CD4-positive, alpha-beta memory T cell (primary cell): ENCODE measurements at places on chromosomes 4 and X.

GRCh38 chr4:7159923-7160322, 32.4 kb upstream of the SORCS2 start:
- DNase-seq, result no peak

- DNase-seq, result no peak
These were observed 93.4 kb downstream of the TMA16 start for GRCh38 chr4:163587867-163588266.

GRCh38 chr4:91963486-91963885, 340.3 kb upstream of the GRID2 start:
- DNase-seq, result no peak

DNA sequence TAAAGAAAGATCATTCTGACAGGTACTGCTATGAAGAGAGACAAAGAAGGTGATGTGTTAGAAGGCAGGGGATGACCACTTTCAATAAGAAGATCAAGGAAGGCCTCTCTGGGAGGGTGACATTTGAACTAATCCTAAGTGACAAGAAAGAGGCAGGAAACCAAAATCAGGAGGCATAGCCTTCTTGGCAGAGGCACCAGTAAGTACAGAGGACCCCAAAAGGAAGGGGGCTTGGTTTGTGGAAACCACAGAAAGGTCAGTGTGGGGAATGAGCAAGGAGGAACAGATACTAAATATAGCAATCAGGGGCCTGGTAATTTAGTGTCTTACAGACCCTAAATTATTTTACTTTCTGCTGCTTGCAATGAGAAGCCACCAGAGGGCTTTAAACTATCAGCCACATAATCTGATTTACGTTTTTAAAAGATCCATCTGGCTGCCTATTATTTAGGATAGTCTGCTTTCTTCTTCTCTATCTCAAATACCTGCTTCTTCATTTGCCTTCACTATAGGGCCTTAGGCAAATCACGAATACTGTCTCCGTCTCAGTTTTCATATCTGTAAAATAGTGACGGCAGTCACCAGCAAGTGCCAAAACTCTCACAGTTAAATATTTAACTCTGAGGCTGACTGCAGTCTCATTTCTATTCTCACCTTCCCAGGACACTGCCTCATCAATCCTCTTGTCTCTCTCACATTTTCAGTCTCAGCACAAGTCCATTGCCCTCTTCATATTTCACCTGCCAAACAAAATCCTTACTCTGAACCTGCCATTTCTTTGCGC, 16.7 kb downstream of the NR3C2 start:
- DNase-seq, result no peak

- no peak for DNase-seq
These were observed 400.6 kb upstream of the MAGEB18 start for GRCh38 chrX:25737540-25737939.

GRCh38 chr4:14178421-14178820, 550.9 kb upstream of the BOD1L1 start:
- no peak for DNase-seq

GRCh38 chrX:135327299-135327698, 18.0 kb downstream of the ETDC start:
- no peak for DNase-seq

DNA sequence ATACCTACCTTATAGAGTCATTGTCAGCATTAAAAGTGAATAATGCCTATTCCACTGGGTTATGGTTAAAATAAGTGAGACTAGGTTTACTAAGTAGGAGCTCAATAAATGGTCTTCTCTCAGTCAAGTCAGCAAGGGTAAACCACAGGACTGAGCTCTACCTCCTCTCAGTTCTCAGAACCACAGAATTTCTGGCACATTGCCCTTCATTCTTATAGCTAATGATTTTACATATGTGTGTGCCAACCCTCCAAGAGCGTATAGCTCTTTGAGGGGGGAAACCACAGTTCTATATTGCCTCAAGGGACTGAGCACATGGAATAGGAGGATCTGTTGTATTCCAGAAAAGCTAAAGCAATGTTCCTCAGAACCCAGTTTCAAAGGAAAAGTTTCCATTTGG, 124.8 kb downstream of the ATG4A start:
- no peak for DNase-seq

DNA sequence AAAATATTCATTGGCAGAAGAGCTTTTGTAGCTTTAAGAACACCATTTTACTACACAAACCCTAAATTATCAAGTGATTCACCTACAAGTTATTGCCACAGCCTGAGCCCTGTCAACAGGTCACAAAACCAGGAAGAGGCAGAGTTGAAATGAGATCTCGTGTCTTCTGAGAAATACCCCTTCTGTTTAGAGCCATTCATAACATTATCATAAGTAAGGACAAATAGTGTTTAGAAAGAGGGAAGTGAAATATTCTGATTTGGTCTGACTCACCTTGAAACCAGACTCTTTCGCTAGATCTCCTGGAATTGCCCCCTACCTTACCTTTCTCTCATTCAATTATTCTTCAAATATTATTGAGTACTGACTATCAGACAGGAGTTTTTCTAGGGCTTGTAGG, 5.9 kb downstream of the ETDB start:
- no peak for DNase-seq

DNA sequence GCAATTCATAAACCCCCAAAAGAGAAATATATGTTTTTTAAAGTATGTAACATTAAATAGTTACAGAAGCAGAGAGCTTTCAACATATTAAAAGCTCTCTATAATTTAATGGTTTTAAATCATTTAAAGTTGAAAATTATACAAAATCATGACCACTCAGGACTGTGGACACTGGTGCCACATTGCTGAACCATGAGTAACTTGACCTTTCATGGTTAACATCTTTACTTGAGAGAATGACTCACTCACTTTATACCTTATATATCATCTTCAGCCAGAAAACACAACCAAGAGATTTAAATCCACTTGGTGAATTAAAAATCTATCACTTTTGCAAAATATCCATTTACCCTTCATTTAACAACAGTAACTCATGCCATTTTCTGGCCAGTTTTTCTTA, 584.3 kb upstream of the SMIM31 start:
- DNase-seq, result no peak

GRCh38 chr4:182246401-182247205, 3.4 kb downstream of the TENM3 start:
- DNase-seq, result no peak

- DNase-seq, result no peak
These were observed at the start of gene CCDC158 for GRCh38 chr4:76420762-76421581. CCDC158 (minus strand) TSS chr4:76421141; CDS start chr4:76403207, 17,934 bp downstream.

- no peak for DNase-seq
These were observed 2.8 kb downstream of the TIGD2 start for GRCh38 chr4:89114100-89114499.

GRCh38 chrX:10608099-10608498, 12.3 kb downstream of the MID1 start:
- DNase-seq, result no peak

DNA sequence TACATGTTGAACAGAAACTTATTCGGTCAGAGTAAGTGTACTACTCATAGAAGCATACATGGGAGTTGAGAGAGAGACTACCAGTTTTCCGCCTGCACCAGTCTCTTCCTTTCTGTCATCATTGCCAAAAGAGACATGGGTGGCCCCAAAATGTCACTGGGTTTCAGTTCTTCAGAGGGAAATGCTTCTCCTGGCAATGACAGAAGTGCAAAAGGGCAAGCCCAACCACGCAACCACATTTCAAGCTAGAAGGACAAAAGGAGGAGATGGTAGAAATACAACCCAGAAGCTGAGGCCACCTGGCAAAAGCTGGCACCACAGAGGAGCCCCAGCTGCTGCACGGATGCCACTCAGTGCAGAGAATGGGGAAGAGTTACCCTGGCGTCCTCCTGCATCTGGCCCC, 320.1 kb downstream of the BCOR start:
- DNase-seq, result no peak

GRCh38 chr4:165351359-165352130, 24.1 kb downstream of the MSMO1 start:
- DNase-seq, result no peak

DNA sequence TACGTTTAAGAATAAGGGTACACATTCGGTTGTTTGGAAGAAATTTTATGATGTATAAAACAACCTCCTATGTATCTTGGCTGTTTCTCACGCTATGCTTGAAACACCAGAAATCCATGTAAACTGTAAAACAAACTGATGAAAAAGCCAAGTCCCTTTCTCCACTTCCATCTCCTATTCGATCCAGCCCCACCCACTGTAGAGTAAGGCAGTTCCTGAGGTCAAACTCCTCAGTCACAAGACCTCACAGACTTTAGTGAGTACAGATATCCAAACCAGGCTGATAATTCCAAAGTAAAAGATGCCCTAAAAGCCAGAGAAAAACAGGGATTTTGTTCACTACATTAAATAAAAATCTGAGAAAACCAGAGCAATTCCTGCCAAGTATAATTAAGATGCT, 45.6 kb downstream of the ARHGEF38 start:
- no peak for DNase-seq
